ENCODE measurements at places on chromosomes 2 and 18.

GRCh38 chr2:121550669-121551068 is 20.0 kb downstream of the RNU4ATAC start:
- no peak for DNase-seq

DNA sequence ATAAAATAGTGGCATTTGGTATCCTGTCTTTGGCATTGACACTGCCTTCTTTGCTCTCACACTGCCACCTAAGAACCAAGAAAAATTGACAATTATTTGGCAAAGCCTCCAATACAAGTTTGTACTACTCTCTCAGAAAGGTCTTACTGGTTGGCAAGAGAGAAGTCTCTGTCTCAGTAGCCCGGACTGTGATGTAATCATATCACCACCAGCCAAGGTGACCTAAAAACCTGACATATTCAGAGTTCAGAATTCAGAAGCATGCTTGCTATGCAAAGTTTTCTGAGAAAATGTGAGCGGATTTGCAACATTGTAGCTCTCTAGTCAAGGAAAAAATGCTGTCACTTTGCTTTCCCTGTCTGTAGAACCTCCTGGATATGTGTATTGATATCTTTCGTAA is 196.0 kb downstream of the CDH7 start:
- DNase-seq, result no peak

GRCh38 chr2:98940102-98940501 is 4.1 kb upstream of the CRACDL start:
- no peak for DNase-seq

- DNase-seq, result no peak
These were observed 76.2 kb downstream of the MAP3K20 start for GRCh38 chr2:173151671-173152401.

- DNase-seq, result no peak
These were observed 33.6 kb downstream of the AQP12A start for GRCh38 chr2:240725266-240725665.

GRCh38 chr2:67318031-67318430 is 79.1 kb upstream of the ETAA1 start:
- DNase-seq, result no peak

GRCh38 chr2:240913810-240914644 is 7.9 kb downstream of the CROCC2 start:
- DNase-seq, result peak; percentile 45

GRCh38 chr2:81283081-81283480 is 978.5 kb upstream of the LRRTM1 start:
- no peak for DNase-seq

GRCh38 chr2:1944986-1945385 is 200.7 kb upstream of the PXDN start:
- DNase-seq, result no peak

DNA sequence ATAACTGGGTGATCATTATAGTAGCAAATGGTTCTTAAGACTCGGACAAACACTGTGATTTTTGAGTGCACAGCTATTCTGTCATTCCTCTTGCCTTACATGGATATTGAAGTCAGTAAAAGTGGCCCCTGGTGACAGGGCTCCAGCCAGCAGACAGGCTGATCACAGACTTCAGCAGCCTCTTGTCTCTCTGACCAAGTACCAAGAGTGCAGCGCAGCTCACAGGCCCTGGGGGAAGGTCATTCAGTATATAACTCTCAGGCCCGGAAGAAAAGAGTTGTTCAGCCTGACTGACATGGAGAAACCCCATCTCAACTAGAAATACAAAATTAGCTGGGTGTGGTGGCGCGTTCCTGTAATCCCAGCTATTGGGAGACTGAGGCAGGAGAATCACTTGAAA is 202.6 kb downstream of the HRH4 start:
- no peak for DNase-seq

GRCh38 chr18:46820863-46821262 is 64.0 kb upstream of the ST8SIA5 start:
- DNase-seq, result no peak

- DNase-seq, result no peak
These were observed 10.4 kb downstream of the NR4A2 start for GRCh38 chr2:156322051-156322685.

DNA sequence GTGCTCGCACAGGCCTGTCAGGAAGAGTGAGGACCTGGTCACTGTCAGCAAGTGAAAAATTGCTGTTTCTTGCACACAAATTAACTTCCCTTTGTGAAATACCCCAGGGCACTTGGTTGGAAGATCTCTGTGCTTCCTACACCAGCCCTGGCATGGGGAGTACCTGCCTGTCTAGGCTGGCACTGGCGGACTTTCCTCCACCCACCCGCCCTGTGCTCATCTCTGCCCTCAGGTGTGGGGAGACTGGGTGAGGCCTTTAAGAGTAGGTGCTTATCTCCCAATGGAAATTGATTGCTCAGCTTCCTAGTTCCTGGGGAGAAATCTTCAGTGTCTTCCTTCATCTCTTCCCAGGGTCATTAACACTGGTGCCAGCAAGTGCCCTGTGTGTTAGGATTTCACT is 42.1 kb downstream of the IMPA2 start:
- DNase-seq, result no peak

GRCh38 chr2:172427256-172427989 is at the start of gene ITGA6:
Gene ITGA6 (plus strand): TSS chr2:172427586.
- peak; percentile 31 for DNase-seq

DNA sequence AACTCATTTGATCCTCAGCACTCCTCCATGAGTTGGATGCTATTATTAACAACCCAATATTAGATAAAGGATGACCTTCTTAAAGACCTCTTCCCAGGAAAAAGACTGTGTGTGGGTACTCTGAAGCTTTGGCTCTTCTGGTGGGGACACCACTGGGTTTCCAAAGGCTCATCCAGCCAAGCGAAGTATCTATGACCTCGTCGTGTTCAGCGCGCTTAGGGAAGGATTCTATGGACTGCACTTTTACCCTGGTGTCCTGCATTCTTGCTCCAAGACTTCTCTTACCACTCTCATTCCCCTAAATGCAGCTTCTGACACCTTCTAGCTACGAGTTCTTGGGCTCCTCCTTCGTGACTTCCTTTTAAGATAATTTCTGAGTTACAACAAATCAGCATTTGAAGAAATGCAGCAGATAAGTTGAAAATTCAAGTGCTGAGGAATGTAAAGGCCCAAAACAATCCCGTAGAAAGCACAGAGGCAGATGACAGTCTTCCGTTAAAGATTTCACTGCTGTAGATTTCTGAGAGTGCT is 673 bp upstream of the HNMT start:
- no peak for DNase-seq

- DNase-seq, result no peak
These were observed 4.8 kb upstream of the KCNG2 start for GRCh38 chr18:79792988-79793355.

DNA sequence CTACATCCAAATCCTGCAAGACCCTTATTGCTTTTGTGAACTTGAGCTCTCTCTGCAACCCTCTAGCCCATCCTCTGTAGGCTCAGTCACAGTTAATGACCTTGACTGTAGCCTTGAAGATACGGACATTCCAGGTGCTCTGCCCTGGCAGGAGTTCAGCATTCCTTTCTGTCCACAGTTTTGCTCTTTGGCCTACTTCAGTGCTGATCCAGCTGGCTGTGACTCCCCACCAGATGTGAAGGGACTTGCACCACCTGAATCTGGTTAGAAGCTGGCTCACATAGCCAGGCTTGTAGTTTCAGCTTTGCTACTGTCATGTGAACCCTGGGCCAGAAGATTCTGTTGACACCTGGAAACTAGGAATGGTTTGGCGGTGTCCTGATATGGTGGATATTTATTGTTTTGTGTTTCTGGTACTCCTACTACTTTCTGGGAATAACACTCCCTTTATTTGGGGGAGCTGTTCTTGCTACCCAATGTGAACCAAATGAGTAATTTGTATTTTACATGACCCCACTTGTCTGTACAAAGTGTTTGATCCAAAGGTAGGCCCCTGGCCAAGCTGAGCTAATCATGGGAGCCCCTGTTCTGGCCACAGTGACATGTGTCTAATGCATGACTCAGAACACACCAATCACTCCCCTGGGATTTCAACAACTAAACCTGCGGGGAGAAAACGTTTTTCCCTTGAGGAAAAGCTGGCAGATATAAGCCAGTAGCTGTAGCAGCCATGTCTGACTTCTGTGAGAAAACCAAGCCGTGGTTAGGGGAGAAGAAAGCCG is 73.4 kb downstream of the CDCA7 start:
- no peak for DNase-seq

DNA sequence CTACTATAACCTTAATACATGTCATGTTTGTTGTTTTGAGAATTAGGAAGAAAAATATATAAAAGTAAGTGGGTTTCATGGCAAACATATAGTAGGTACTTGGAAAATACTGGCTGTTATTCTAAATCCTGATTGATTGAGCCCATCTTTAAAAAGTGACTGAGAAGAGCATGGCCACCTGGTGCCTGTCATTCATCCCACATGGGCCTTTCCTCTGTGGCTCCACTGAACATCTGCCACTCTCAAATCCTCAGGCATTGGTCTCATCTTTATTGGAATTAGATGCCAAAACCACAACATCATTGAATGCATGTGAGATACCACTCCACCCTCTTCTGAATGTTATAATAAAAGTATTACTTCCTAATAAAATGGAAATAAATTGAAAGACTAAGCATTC is 101.6 kb upstream of the TTN start:
- DNase-seq, result no peak

DNA sequence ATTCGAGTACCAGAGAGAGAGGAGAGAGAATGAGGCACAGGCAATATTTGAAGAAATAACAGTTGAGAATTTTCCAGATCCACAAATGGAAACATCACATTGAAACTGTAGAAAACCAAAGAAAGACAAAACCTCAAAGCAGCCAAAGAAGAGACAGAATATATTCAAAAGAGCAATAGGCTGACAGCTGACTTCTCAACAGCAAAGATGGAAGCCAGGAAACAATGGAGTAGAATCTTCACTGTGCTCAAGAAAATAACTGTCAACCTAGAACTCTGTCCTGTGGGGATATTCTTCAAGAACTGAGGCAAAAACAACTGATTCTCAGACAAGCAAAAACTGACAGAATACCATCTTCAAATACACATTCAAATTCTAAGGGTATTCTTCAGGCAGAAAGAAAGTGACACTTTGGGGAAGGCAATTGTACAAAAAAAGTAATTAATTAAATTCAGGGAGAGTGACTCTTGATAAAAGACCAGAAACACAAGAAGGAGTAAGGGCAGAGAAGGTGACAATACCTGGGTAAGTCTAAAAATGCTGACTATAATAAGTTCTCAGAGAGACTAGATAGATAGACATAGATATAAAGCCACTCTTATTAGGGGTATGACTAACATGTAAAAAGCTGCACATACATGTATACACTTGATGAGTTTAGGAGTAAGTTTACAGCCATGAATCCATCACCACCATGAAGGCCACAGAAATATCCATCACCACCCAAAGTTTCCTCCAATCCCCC is 25.6 kb downstream of the ANKMY1 start:
- DNase-seq, result no peak

DNA sequence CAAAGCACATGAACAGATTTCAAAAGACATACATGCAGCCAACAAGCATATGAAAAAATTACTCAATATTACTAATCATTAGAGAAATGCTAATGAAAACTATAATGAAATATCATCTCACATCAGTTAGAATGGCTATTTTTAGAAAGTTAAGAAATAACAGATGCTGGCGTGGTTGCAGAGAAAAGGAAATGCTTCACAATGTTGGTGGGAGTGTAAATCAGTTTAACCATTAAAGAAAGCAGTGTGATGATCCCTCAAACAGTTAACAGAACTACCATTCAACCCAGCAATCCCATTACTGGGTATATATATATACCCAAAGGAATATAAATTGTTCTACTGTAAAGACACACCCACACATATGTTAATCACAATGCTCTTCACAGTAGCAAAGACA is 117.7 kb upstream of the SETBP1 start:
- DNase-seq, result no peak

DNA sequence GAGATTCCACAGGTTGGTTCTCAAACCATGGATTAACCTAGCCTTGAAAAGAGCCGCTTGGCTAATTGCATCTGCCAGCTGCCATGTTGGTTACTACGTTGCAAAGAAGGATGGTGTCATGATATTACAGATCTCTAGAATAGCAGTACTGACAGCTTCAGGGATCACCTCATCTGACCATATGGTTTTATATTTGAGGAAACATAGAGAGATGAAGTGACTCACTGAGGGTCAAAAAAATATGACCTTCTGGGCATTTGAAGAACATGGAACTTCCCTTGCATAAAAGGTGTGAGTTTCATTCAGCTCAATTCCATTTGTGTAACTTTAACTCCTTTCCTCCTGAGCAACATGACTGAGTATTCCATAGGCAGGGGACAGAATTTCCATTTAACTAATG is 242.3 kb downstream of the SETBP1 start:
- no peak for DNase-seq

DNA sequence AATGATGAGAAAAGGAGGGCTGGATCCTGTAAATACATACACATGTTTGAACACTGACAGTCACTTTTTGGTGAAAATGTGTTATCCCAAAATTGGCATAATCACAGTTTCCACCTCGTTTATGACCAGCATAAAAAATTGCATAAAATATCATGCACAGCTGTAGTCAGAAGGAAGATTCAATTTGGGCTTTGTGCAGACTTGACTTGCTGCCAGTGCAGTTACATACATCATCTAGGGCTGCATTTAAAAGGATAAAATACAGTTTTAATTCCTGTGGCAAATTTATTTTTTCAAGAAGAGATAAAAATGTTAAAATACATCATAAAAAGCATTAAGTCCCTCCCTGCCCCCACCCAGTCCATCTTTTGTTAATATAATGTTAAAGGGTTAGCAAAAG is 103.8 kb downstream of the VWC2L start:
- no peak for DNase-seq

GRCh38 chr2:99101697-99102096 is 39.8 kb upstream of the C2orf15 start:
- no peak for DNase-seq

DNA sequence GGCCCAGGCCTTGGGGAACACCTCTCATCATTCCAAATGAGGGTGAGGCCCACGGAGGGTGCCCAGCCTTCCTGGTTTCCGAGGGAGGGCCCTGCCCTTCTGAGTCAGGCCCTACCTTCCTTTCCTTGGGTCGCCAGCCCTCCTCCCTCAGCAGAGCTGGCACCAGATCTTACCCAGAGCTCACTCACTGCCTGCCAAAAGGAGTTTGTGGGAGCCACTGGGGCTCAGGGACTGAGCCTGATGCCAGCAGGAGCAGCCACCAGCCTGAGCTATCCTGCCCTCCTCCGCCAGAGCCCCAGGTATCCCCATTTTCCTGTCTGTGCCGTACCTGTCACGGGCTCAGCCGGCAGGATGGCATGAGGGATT is 64.1 kb downstream of the NRP2 start:
- no peak for DNase-seq

DNA sequence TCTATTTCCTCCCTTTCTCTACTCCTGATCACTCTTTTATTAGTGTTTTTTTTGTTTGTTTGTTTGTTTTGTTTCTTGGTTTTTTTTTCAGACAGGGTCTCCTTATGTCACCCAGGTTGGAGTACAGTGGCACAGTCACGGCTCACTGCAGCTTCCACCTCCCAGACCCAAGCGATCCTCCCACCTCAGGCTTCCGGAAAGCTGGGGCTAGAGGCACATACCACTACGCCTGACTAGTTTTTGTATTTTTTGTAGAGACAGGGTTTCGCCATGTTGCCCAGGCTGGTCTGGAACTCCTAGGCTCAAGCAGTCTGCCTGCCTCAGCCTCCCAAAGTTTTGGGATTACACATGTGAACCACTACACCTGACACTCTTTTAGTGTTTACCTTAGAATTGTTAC is 122.3 kb downstream of the ATL2 start:
- no peak for DNase-seq

- DNase-seq, result no peak
These were observed 12.0 kb upstream of the RAB31 start for GRCh38 chr18:9696112-9696511.

- DNase-seq, result no peak
These were observed 225.7 kb downstream of the XIRP2 start for GRCh38 chr2:167114018-167114417.

- DNase-seq, result no peak
These were observed 250.5 kb upstream of the SKOR2 start for GRCh38 chr18:47501946-47502345.
